Body of pancreas (tissue), 4 donors: ENCODE measurements at places on chromosomes 3 and 15. TPM values are rescaled to one million over a fixed set of nuclear protein-coding genes. Genes with fewer than 3 reads are reported as not detected.

Gene LRRC31
- total RNA-seq = not detected

Gene C3orf20
- total RNA-seq = not detected

Gene ECE2
- 18.8 TPM for total RNA-seq

Gene FOXL2NB
- total RNA-seq = 0.26 TPM

- H3K27ac ChIP-seq = no peak overlapping the region
- no peaks in the 10 kb centered on the region for H3K4me1 ChIP-seq
- H3K4me3 ChIP-seq = no peak overlapping the region
- no peaks in the 10 kb centered on the region for H3K36me3 ChIP-seq
- no peaks in the 10 kb centered on the region for H3K27me3 ChIP-seq
Observed at GRCh38 chr15:78415284-78415683, 22.7 kb upstream of the IREB2 start.

DNA sequence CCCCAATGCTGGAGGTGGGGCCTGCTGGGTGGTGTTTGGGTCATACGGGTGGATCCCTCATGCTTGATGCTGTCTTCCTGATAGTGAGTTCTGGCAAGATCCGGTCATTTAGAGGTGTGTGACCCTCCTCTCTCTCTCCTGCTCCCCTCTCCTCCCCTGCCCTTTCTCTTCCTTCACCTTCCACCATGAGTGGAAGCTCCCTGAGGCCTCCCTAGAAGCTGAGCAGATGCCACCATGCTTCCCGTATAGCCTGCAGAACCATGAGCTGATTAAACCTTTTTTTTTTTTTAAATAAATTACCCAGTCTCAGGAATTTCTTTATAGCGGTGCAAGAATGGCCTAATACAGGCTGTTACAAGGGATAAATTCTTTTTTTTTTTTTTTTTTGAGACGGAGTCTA, 36.3 kb upstream of the IQSEC1 start:
- H3K4me3 ChIP-seq = no peak overlapping the region
- H3K4me1 ChIP-seq = peaks cover 19% of the 10 kb centered on the region
- H3K27me3 ChIP-seq = no peaks in the 10 kb centered on the region
- H3K36me3 ChIP-seq = no peaks in the 10 kb centered on the region

- H3K36me3 ChIP-seq = no peaks in the 10 kb centered on the region
- DNase-seq = no peak
- H3K27me3 ChIP-seq = no peaks in the 10 kb centered on the region
- no peaks in the 10 kb centered on the region for H3K4me1 ChIP-seq
- H3K4me3 ChIP-seq = no peak overlapping the region
- H3K27ac ChIP-seq = no peak overlapping the region
Observed at GRCh38 chr3:101124125-101124524, 130.9 kb upstream of the ABI3BP start.

DNA sequence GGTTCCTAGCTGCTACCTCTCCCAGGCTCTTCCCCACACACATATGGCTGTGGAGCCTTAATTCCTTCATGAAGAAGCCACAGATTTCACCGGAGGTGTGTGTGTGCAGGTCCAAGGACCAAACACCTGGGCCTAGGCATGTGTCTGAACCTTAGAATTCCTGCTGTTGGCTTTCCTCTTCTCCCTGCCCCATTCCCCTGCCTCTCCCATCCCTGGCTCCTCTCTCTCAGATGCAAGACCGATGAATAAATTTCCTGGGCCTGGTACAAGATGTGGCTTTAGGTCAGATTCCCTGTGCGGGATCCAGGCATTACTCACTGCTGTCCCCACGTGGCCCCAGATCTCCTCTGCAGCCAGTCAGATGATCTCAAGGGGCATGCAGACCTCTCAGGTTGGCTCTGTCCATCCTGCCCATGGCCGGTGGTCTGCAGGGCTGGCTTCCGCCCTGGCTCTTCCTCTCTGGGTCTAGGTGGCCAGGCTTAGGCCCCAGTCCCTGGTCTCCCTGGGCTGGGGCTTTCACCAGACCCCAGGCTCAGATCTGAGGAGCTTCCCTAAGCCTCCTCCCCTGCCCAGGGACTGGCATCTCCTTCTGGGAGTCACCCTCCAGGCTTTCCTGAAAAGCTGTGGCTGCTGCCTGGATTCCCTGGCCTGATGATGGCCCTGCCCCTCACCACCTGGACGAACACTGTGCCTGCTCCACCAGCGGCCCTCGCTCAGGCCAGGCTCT, 20.5 kb downstream of the CCR9 start:
- no peaks in the 10 kb centered on the region for H3K27me3 ChIP-seq
- no peak for DNase-seq
- no peaks in the 10 kb centered on the region for H3K4me1 ChIP-seq

GRCh38 chr15:63892794-63893441, 59.2 kb upstream of the HERC1 start:
- no peak overlapping the region for H3K4me3 ChIP-seq
- no peaks in the 10 kb centered on the region for H3K27me3 ChIP-seq
- H3K36me3 ChIP-seq = no peaks in the 10 kb centered on the region
- H3K4me1 ChIP-seq = peaks cover 15% of the 10 kb centered on the region
- H3K27ac ChIP-seq = no peak overlapping the region

GRCh38 chr15:70608144-70608543, 155.2 kb downstream of the UACA start:
- H3K36me3 ChIP-seq = no peaks in the 10 kb centered on the region
- no peak overlapping the region for H3K27ac ChIP-seq
- H3K4me3 ChIP-seq = no peak overlapping the region
- no peaks in the 10 kb centered on the region for H3K27me3 ChIP-seq

DNA sequence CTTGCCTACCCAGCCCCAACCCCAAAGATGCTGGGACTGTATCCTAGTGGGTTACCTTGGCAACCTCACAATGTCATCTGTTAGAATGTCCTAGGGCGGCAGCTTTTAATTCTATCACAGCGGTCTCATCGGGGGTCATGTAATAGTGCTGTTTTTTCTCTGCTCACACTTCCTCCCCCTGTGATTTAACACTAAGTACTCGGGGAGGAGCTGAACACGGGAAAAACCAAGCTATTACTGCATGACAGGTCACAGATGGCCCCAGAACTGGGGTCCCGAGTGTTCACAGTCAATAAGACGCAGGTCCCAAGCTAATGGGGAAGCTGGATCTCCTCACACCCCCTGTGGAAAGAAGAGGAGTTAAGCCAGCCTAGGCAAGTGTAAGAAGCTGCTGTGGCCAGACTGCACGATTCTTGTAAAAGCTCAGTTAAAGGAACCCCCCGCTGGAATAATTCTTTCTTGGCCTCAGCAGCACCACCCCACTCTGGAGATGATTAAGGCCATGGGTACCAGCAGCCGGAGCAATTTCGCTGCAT, 2.5 kb upstream of the RFTN1 start:
- peaks cover 13% of the 10 kb centered on the region for H3K4me1 ChIP-seq
- H3K27ac ChIP-seq = no peak overlapping the region
- no peaks in the 10 kb centered on the region for H3K27me3 ChIP-seq
- H3K4me3 ChIP-seq = no peak overlapping the region

GRCh38 chr3:10774825-10775224, 41.2 kb upstream of the SLC6A11 start:
- H3K4me3 ChIP-seq = no peak overlapping the region
- no peak overlapping the region for H3K27ac ChIP-seq
- no peak for DNase-seq
- no peaks in the 10 kb centered on the region for H3K36me3 ChIP-seq
